ENCODE measurements at places on chromosomes 1 and 21.

- DNase-seq, result no peak
Observed at GRCh38 chr1:73517603-73518191, 680.3 kb downstream of the LRRIQ3 start.

- DNase-seq, result no peak
Observed at GRCh38 chr1:238951809-238952208, 434.6 kb upstream of the CHRM3 start.

GRCh38 chr1:61005614-61006580 lies 76.5 kb upstream of the NFIA start:
- DNase-seq, result no peak

GRCh38 chr1:112368198-112368597 lies 27.8 kb upstream of the CTTNBP2NL start:
- DNase-seq, result no peak

GRCh38 chr1:235246022-235246948 lies 81.7 kb downstream of the ARID4B start:
- no peak for DNase-seq

DNA sequence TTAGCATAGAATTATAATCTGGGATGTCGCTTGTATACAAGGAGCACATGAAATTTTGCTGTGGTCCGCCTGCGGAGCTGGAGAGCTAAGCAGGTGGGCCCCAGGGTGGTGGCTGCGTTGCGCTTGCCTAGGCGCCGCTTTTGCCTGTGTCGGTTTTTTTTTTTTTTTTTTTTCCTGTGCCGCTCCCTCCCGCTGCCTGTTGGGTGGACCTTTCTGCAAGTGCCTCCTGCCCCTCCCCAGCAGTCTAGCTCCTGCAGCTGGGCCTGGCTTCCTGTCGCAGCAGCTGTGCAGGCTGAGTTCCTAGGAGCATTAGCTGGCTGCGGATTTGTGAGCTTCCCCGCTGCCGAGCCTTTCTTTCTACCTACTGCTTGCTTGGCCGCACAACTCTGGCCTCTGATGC lies 20.6 kb downstream of the PYHIN1 start:
- no peak for DNase-seq

GRCh38 chr1:182476625-182477024 lies 26.7 kb downstream of the RGSL1 start:
- no peak for DNase-seq

DNA sequence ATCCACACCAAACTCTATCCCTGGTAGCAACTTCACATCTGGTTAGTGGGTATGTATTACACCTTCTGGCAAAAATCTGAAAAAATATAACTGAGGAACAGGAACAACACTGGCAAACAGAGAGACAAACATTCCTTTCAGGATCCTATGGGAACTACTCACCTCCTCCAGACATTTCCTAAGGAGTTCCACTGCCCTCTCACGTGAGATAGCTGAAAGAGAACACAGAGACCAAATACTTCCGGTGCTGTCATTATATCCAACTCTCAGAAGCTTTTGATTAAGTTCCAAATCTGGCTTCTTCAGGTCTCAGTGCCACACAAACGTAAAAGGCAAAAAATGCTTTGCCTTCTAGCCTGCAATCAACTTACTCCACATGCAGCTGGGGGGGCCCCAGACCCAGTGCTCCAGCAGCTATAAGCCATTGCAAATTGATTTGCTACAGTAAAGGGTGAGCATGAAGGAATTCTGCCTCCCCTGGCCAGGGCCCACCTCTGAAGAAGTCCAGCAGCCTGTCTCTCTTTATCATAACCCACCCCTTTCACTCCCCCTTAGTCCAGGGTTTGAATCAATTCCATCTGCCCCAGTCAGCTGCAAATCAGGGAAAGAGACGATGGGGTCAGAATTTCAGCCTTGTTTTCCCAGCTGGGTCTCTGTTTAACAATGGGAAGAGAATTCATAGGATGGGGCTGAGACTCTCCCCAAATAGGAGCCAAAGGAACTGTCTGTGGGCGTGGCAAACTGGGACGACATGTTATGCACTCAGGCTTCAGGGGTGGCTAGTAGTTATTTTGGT lies 32.2 kb downstream of the TFAP2E start:
- no peak for DNase-seq

DNA sequence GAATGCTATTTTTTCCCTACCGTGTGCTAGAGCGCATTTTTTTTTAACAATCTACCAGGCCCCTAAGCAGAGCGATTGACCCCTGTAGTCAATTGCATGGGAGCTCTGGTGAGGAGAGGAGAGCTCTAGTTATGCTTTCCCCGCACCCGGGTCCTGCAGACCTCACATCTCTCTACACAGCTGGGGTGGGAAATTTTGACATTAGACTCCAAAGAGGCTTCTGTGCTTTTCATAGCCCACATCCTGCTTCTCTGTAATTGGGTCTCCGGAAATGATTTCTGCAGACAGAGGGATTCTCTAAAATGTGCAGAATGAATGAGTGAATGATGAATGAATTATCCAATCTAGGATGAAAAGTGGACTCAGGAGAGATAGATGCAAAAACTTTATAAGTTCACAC lies 41.5 kb upstream of the DUSP10 start:
- DNase-seq, result no peak

GRCh38 chr1:46747683-46748288 lies 28.9 kb upstream of the EFCAB14 start:
- peak; percentile 65 for DNase-seq

GRCh38 chr1:180208264-180208663 lies 21.8 kb upstream of the LHX4 start:
- no peak for DNase-seq

- peak; percentile 78 for DNase-seq
Observed at GRCh38 chr1:224726441-224727182, 110.5 kb downstream of the CNIH3 start.

GRCh38 chr1:62484824-62485468 lies 48.1 kb downstream of the USP1 start:
- no peak for DNase-seq

- peak; percentile 32 for DNase-seq
Observed at GRCh38 chr1:114485286-114485685, 25.7 kb downstream of the TRIM33 start.

GRCh38 chr1:100786870-100787269 lies 67.3 kb downstream of the VCAM1 start:
- no peak for DNase-seq

DNA sequence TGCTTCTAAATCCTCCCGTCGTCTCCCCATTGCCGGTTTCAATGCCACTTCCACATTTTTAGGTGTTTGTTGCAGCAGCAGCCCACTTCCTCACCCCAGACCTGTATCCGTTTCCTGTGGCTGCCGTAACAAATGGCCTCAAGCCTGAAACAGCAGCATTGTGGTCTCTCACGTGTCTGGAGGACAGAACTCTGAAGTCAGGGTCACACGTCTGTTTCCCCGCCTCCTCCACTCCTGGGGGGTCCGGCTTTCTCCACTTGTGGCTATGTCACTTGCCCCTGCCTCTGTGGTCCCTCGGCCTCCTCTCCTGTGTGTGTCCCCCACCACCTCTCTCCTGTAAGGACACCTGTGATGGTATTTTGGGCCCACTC lies 21.8 kb downstream of the TRPM2 start:
- no peak for DNase-seq

DNA sequence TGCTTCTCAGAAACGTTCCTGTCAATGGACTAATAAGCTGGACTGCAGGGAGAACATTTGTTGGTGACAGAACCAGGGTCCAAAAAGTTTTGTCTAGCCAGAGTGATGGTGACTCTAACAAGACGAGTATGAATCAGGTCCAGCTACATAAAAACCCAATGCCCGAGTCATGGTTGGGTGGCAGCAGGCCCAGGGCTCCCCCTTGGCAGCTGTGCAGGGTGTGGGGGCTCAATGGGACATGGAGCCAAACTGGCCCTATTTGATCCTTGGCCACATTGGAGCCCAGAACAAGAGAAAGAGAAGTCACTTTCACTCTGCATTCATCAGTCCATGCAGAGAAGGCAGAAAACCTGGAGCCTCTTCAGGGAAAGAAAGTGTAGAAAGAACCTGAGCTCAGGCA lies 37.9 kb upstream of the TENT5C start:
- DNase-seq, result no peak

All from AG08396 (cell line).